ENCODE measurements at places on chromosomes 13 and 19. TPM values are rescaled to one million over a fixed set of nuclear protein-coding genes. Genes with fewer than 3 reads are reported as not detected.

POLR2I gene
- 153 TPM for total RNA-seq

HCN2 gene
- 0.30 TPM for total RNA-seq

KIR2DL4 gene
- not detected for total RNA-seq

DNA sequence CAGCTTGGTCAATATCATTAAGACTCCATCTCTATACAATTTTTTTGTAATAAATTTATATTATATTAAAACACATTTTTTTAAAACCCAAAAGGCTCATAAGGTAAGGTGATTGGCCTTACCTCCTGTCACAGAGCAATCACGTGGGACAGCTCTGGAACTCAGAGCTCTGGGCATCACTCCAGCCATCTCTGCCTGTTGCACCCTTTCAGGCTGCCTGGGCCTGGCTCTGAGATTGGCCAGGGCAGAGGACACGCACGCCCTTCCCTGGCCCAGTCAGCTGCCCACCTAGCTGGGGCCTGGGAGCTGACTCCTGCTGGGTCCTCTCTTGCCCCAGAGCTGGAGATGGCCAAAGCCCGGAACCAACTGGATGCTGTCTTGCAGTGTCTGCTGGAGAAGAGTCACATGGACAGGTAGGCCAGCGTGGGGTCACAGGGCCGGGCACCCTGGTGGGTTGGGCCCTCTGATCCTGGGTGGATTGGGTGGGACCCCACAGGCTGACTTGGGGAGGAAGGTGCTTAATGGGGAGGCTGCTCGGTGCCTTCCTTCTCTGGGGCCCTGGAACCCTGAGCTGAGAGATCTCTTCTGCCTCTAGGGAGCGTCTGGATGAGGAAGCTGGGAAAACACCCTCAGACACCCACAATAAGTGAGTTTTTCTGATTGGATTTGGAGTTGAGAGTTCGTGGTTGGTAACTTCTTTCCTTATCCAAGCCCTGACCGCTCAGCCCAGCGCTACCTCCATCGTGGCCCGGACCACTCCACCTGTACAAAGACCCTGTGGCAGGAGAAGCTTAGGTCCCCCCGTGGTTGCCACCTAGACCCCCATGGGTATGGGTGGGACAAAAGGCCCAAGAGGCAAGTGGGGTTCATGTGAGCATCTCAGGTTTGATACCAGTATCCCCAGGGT is 3.7 kb downstream of the LIN37 start:
- peaks cover 8% of the 10 kb centered on the region for H3K4me1 ChIP-seq
- H3K27ac ChIP-seq = no peak overlapping the region
- no peak for DNase-seq
- H3K27me3 ChIP-seq = no peaks in the 10 kb centered on the region
- H3K4me3 ChIP-seq = no peak overlapping the region

GRCh38 chr13:103263448-103263847 is 197.2 kb upstream of the SLC10A2 start:
- H3K36me3 ChIP-seq = no peaks in the 10 kb centered on the region
- no peak overlapping the region for H3K27ac ChIP-seq
- no peaks in the 10 kb centered on the region for H3K27me3 ChIP-seq
- H3K4me3 ChIP-seq = no peak overlapping the region

DNA sequence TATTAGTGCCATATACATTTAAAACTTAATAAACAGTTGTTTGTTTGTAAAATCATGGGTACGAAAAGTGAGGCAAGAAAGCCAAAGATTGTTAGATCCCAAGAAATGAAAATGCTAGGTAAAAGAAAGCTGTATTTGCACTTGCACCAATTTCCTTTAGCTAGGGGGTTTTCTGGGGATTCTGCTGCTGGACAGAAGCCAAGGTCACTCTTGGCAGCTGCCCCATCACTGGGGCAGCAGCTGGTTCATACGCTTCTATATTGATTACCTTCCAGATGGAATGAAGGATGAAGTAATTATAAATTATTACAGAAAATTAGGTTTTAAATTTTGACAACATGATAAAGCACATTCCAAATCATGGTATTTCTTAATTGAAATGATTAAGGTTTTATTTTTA is 127.4 kb downstream of the SLITRK5 start:
- H3K36me3 ChIP-seq = no peaks in the 10 kb centered on the region
- H3K4me3 ChIP-seq = no peak overlapping the region
- no peak overlapping the region for H3K27ac ChIP-seq
- DNase-seq = peak; percentile 69
- no peaks in the 10 kb centered on the region for H3K27me3 ChIP-seq
- peaks cover 8% of the 10 kb centered on the region for H3K4me1 ChIP-seq

- no peak overlapping the region for H3K4me3 ChIP-seq
- H3K27me3 ChIP-seq = no peaks in the 10 kb centered on the region
- no peaks in the 10 kb centered on the region for H3K36me3 ChIP-seq
- no peak for DNase-seq
Measured at GRCh38 chr13:97567510-97568243, 133.7 kb downstream of the RAP2A start.

DNA sequence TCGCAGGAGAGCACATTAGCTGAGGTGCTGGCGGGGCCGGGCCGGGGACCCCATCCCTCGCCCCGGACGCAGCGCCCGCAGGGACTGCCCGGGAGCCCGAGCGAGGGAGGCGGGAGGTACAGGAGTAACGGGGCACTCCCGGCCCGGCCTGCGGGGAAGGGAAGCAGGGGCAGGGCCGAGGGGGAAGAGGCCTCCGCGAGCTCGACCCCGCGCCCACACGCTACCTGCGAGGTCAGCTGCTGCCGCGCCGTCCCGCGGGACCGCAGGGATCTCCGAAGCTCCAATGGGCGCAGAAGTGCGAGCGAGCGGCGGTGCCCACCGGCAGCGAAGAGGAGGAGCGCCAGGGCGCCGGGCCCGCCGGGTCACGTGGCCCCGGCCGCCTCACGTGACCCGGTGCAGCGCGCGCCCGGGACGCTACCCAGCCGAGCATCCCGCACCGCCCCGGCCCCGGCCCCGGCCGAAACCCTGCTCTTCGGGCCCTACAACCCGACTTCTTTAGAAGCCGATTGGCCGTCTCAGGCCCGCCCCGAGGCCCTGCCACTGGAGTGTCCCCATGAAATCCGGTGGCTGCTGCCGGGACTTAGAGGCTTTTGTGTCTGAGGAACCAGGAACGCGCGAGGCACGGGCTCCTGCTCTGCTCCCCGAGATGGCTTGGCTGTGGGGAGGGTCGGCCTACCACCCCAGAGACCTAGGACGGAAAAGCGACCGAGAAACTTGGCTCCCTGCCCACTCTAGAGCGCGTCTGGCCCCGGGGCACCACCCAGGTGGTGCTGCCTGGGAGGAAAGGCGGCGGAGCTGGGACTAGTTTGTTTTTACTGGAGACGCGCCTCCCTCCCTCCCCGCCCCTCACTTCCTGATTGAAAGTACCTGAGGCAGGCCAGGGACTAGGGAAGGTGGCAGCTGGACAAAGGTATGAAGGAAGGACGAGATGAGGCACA is at the start of gene RCBTB1:
Gene RCBTB1 (minus strand): TSS at position 339 of the 938 bp plus-strand sequence. CDS start 18,279 bp downstream, outside the sequence.
- H3K27me3 ChIP-seq = no peaks in the 10 kb centered on the region
- no peaks in the 10 kb centered on the region for H3K36me3 ChIP-seq
- H3K4me1 ChIP-seq = no peaks in the 10 kb centered on the region
- peak; percentile 59 for DNase-seq
- H3K27ac ChIP-seq = peak within 1 kb of the TSS; percentile 68

DNA sequence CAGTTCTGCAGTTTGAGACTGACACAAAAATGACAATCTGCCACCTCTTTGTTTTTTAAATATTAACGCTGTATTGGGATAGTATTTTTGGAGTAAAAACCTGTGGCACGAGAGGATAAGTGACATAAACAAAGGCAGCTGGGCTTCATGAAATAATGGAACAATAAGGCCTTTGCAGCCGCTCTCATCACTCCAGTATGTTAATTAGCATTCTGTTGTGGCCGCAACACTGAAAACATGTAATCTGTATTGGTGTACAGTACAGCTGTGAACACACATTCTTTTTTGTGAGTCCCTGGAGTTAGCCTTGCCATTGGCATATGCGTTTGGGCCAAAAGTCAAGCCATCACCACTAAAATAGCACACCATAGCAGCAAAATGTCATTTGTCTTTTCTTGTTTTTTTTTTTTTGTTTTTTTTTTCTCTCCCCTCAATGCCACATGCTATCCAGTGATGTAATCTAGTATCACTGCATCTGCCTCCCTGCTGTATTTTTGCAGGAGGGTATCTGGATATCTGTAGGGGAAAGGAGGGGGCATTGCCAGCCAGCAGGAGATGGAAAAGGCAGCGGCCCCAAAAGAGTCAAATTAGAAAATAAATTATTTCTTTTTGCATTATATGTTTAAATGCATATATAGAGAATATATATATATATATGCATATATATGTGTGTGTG is 885 bp upstream of the ZNF536 start:
- no peaks in the 10 kb centered on the region for H3K27me3 ChIP-seq
- H3K4me3 ChIP-seq = no peak overlapping the region
- H3K27ac ChIP-seq = peak overlapping the region; percentile 42
- H3K36me3 ChIP-seq = no peaks in the 10 kb centered on the region
- peak; percentile 38 for DNase-seq
- peaks cover 9% of the 10 kb centered on the region for H3K4me1 ChIP-seq

DNA sequence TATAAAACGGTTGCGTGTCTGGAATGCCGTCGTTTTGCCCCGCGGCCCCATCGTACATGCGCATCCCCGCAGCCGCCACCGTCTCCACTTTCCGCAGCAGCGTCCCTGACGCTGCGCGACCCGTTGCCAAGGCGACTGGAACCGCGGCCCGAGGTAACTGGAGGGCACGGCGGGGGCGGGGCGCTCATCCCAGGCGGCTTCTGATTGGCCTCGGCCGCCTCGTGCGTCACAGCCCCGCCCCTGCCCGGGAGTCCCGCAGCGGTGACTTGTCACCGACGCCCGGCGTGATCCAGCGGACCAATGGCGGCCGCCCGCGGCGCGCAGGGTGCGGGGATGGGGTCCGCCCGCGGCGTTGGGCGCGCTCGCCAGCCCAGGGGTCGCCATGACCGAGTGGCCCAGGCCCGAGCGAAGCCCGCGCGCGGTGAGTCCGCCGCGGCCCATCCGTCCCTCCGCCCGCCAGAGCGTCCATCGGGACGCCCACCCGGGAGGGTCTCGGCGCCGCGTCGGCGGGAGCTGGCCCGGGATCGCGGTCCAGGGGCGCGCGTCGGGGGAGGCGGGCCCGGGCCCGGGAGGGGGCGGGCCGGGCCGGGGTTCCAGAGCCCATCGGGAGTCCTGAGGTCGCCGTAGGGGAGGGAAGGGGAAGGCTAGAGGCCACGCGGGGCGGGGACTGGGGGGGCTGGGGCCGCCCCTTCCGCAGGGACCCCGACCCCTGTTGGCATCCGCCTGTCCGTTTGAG is at the start of gene ZSCAN1:
Gene ZSCAN1 (plus strand): TSS at position 285 of the 736 bp plus-strand sequence. CDS start 3,812 bp downstream, outside the sequence.
- peak; percentile 50 for DNase-seq
- peak within 1 kb of the TSS; percentile 36 for H3K4me3 ChIP-seq
- no peaks in the 10 kb centered on the region for H3K27me3 ChIP-seq
- no peak within 1 kb of the TSS for H3K27ac ChIP-seq
- H3K36me3 ChIP-seq = no peaks in the 10 kb centered on the region

DNA sequence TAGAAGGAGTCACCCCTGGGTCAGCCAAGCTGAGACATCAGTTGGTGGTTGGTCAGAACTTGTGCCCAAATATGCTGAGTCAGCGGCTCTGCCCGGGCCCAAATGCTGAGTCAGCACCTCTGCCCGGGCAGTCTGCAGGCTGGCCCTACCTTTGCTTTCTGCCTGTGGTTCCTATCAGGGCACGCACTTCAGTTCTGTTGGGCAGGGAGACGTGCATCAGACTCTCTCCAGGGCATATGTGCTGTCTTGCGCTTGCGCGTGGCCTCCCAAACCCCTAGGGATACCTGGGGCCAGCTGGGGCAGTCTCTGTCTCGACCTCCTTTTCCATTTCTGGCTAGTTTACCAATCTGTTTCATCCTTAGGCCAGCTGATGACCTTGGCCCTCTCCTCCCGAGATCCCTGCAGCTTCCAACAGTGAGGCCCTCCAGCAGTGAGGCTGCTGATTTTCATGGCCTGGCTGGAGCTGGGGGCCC is 24.4 kb upstream of the LDLR start:
- DNase-seq = no peak
- H3K27me3 ChIP-seq = no peaks in the 10 kb centered on the region
- peaks cover 46% of the 10 kb centered on the region for H3K36me3 ChIP-seq
- H3K4me3 ChIP-seq = no peak overlapping the region
- H3K27ac ChIP-seq = no peak overlapping the region

DNA sequence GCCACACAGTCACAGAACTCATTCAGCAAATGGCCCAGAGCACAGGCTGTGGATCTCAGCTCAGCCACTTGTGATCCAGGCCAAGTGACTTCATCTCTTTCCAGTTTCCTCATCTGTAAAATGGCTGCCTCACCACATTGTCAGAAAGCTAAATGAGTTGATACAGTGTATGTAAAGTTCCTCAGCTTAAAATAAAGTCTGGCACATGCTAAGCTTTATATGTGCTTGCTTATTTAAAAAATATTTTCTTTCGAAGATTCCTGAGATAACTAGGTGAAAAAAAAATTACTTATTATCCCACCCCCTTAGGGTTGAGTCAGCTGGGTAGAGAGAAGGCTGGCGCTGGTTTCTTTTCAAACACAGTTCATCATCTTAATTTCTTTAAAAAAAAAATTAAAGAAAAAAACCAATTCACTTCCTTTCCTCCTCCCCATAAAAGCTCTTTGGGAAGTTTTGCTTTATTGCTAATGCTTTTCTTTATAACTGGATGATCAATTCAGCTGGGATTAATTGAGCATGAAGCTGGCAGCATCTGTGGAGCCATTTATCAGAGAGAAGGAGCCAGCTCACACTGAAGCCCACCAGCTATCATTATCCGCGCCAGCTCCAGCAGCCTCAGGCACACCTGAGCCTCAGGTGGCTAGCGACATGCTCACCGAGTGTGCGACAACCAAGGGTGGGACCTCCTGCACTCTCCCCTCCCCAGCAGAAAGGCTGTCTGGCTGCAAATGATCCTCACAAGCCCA is 354.9 kb downstream of the FOXO1 start:
- no peak overlapping the region for H3K27ac ChIP-seq

DNA sequence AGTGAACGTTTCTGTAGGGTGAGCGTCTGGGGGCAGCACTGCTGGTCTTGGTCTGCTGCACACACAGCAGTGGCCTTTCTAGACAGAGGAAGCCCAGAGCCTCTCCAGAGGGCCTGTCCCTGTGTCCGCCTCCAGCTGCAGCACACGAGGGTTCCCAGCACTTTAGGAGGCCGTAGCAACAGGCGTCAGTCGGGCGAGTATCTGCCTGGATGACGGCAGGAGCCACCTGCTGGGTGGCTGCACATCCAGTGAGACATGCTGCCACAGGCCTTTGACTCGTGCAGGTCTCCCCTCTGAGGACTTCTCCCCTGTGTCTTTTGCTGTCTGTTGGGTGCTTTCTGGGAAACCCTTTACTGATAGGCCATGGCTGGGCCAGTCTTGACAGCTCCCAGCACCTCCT is 22.1 kb downstream of the AP2A1 start:
- peaks cover 16% of the 10 kb centered on the region for H3K36me3 ChIP-seq
- H3K27ac ChIP-seq = no peak overlapping the region
- H3K4me3 ChIP-seq = no peak overlapping the region
- peaks cover 3% of the 10 kb centered on the region for H3K4me1 ChIP-seq

GRCh38 chr19:37313335-37313627 is 57.6 kb upstream of the ZNF527 start:
- no peak overlapping the region for H3K27ac ChIP-seq
- no peaks in the 10 kb centered on the region for H3K36me3 ChIP-seq
- H3K27me3 ChIP-seq = no peaks in the 10 kb centered on the region
- no peaks in the 10 kb centered on the region for H3K4me1 ChIP-seq
- DNase-seq = no peak
- no peak overlapping the region for H3K4me3 ChIP-seq
